ENCODE measurements at places on chromosomes 7 and 10.

DNA sequence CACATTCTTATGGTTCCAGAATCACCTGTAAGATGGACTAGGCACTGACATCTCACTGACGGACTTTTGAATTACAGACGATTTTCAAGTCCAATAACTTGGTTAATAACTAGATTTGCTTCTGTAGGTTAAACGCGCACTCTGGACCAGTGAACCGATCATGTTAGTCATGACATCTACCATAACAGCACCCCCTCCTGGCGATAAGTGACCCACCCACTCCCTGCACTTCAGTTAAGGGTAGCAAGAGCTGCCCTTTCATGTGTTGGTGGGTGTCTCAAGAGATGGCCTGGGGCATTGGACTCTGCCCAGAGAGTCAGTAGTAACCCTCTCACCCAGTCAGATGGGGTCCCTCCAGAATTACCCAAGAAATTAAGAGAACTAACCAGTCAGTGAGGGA, 12.9 kb downstream of the GRM8 start:
- no peak for DNase-seq

DNA sequence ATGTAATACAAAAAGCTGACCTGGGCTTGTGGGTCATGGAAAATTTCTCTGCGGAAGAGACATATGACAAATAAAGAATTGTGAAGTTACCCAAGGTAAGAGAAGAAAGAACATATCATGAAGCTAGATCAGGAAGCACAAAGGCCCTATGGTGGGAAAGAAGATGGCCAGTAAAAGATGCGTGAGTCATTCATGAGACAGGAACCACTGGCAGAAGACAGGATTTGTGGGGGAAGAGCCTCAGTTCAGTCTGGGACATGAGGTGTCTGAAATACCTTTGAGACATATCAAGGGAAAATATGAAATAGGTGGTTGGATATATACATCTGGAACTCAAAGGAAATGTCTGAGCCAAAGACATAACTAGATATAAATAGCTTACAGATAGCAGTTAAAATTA, 27.7 kb upstream of the AMPH start:
- DNase-seq, result no peak

DNA sequence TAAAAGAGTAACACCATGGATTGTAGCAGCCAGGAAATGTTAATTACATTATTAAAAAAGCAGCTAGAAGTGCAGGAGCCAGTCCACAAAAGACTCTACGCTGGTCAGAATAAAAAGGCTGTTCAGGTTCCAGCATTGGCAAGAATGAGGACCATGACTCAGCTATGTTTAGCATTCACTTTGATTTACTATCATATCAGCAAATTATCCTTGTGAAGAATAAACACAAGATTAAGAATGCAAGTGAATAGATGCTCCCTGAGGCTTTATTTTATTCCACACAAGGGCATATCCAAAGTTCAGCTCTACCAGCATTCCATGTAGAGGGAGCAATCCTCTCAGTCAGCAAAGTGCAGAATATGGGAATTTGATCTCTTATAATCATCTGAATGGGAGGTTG, 13.6 kb downstream of the DGKB start:
- peak; percentile 1 for DNase-seq

- DNase-seq, result no peak
Measured at GRCh38 chr7:70799841-70800405, 332.0 kb upstream of the GALNT17 start.

GRCh38 chr7:138999414-138999813, 18.2 kb upstream of the KIAA1549 start:
- no peak for DNase-seq

- DNase-seq, result no peak
Measured at GRCh38 chr7:1054438-1054837, 10.1 kb downstream of the GPR146 start.

DNA sequence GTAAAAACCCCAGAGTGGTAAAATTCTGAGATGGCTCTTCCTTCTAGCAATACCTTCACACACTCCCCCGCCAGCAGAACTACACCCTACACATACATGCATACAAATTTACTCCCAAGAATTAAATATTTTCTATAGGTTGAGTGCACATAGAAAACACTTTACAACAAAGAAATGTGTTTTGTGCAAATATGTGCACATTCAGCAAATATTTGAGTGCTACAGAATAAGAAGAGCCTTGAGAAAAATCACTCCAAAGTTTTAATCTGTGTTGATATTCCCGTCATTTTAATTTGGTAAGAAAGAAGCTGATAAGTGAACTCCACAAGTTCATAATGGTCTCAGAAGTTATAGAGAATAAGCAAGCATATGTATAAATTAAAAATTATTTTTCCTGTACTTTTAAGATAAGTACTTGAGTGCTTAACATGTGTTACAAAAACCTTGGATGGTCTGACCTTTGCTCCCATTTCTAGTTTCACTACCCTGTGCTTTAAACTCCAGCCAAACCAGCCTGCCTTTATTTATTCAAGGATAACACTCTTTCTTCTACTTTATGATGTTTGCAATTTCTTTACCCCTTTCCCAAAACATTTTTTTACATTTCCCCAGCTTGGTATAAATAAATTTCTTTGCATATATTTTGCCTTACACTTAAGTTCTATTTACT, 733.5 kb upstream of the LRRTM3 start:
- no peak for DNase-seq

- no peak for DNase-seq
Measured at GRCh38 chr7:66205741-66206090, 582 bp downstream of the TPST1 start.

DNA sequence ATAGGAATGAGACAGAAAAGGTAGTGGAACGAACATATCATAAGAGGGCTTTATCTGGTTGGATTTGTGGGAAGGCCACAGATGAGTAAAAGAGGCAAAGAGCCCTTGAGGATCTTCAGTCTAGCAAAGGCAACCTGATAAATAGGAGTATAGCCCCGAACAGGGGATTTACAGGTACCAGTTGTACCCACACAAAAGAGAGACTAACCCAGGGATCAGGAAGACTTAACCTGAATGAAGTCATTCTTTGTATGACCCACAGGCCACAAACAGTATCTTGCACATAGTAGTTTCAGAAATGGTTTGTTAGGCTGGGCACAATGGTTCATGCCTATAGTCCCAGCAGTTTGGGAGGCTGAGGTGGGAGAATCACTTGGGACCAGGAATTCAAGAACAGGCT, 208.2 kb downstream of the ARHGAP21 start:
- DNase-seq, result no peak

- DNase-seq, result peak; percentile 49
Measured at GRCh38 chr7:26369593-26369992, 77.9 kb downstream of the SNX10 start.

GRCh38 chr10:84541289-84541637, 212.9 kb downstream of the CCSER2 start:
- no peak for DNase-seq

GRCh38 chr10:110414548-110415309, 83.0 kb upstream of the DUSP5 start:
- DNase-seq, result peak; percentile 58

DNA sequence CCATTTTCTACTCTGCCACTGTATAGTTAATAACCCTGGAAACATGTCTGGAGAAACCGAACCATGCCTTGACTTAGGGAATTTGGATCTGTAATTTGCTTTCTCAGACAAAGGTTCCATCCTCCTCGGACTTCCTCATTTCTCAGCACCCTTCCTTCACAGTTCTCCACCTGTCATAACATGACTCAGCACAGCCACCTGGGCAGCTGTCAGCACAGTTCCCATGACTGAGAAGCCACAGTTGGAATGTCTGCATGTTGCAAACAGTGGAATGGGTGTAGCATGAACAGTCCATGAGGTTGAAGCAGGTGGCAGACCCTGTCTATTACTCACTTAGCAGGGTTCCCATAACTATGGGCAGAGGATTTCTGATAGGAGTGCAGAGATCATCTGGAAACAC, 634 bp upstream of the OR9A4 start:
- no peak for DNase-seq

DNA sequence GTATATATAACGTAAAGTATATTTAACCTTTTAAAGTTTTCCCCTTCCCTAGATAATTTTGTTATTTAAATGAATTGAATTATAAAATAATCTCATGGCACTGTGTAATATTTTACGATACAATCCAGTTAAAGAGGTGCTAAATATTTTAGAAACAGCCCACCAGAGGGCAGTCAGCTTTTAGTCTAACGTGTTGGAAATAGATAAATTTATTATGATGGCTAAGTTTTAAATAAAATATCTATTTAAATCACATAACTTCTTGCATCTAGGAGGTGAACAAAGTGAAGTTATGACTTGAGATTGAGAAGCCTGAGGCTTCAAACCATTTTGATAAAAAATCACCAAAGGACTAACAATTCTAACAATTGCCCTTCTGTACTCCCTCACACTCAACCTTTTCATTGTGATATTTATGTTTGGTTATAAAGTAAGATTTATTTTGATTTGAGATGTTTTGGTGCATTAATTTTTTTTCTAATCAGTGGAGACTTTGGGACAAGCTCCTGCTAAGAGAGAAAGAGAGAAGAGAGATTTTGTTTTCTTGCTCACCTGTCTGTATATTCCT, 171.5 kb upstream of the SP4 start:
- peak; percentile 18 for DNase-seq

DNA sequence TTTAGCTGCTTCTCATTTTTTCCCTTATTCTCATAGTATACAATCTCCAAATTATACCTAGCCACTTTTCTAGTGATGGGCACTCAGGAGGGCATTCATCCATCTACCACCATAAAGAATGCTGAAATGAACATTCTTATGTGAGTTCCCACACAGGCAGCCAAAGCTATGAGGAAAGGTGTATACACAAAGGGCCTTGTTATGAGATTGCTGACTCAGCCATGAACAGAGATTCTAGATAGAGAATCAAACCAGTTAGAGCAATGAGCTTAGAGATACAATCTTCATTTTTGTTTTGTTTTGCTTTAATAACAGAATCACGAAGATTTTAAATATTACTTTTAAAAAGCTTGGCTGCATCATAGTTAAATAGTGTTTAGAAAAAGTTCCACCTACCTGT, 54.8 kb upstream of the TNKS2 start:
- no peak for DNase-seq

- no peak for DNase-seq
Measured at GRCh38 chr7:74027683-74028320, at the start of gene ELN. TSS of gene ELN (plus strand) at chr7:74028173. CDS start at chr7:74028188, 15 bp downstream.

DNA sequence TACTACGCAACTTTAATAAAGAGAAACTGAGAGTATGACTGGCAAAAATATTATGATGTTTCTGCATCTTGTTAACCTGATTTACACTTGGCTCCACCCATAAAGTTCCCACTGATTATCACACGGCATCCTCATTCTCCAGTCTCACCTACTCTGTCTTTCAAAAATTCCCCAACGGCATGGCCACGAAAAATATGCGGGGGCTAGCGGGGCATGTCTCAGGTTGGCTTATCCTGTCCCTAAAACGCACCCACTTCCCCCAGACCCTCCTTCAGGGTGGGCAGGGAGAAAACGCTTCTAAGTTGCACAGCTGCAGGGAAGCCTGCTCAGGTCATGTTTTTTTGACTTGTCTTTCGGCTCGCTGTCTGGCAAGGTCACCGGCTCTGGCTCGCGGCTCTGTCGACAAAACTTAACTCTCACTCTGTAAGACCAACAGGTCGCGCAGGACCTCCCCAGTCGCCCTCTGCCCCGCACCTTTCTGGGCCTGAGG, 3.8 kb downstream of the CDK6 start:
- no peak for DNase-seq

DNA sequence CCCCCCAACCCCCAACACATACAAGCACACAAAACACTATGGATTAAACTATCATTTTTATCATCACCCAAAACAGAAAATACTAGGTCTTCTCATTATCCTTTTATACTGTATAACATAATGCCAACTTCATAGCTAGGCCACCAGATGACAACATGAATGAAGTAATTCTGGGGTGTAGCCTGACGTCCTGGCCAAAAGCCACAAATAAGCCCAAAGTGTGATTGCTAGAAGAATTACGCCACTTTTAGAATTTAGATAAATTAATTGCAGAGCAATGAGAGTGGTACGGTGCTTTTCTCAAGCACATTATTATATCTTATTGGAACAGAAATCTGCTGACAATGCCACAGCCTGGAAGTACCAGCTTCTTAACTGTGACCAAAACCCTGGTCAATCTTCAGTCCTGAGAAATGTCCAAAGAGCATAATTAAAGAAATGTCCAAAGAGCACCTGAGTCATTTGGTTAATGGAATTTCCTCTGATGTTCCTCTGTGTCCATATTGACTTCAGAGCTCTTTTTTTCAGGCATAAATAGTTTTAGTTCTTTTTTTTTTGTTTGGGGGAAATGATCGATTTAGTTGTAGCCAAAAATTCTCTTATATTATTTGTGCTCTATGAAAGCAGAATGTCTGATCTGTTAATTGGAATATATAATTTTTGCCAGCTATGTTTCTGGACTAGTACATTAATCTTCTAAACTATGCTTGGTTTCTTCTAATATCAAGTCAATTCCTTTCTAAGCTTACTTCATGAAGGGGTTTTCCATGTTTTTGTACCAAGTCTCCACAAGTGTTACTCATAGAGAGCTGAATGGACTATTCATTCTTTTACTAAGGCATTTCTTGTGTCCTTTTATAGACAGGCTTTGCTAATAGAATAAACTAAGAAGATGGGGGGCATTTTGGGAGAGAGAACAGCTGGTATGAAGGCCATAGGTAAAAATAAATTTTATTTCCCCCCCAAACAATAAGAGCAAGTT, 233.4 kb upstream of the SLC26A5 start:
- no peak for DNase-seq

GRCh38 chr10:75122505-75122904, 11.0 kb downstream of the SAMD8 start:
- DNase-seq, result no peak

DNA sequence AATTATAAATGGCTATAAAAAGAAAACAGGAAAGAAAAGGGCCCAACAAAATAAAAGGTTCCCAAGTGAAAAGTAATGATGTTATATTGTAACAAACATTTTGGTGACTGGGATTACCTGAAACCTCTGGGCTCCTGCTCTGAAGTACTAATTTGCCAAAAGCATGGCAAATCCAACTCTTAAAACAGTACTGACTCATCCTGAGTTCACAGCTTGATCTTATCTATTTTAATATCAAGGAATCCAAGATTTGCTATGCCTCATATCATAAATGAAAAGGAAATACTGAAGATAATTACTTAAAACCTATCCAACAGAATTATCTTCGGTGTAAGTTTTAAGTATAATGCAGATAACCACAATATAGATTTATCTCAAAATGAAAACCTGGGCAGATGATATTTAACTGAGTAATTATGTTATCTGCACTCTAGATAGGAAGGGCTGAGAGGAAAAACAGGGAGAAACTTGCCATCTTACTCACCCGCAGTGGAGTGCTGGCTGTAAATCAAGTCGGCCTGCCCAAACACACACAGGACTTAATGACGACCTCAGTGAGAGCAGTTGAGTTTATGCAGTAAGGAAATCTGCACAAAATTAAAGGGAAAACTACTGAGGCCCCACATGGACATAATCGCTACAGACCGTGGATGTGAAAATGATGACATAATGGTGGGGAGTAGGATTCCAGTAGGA, 48.4 kb downstream of the MPP7 start:
- DNase-seq, result peak; percentile 65

All from HFFc6 (cell line).